ENCODE measurements at places on chromosomes 6 and 20.

DNA sequence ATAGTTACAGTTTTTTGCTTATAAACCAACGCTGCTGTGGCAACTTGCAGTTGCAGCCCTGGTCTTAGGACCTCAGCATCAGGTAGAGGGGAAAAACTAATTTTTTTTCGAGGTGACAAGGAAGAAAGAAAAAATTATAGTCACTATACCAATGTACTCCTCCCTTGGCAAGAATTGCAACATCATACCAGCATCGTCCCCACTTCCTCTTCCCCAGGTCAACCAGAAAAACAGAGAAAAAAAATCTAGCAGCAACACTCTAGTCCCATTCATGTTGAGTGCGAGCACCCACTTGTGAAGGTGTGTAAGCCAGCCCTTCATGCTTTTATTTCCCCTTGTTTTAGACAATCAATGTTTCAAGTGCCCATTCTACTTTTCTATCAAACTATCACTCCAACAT is 13.1 kb upstream of the DCBLD1 start:
- no peak for DNase-seq

GRCh38 chr6:43469947-43470346 is 7.4 kb upstream of the TJAP1 start:
- no peak for DNase-seq

DNA sequence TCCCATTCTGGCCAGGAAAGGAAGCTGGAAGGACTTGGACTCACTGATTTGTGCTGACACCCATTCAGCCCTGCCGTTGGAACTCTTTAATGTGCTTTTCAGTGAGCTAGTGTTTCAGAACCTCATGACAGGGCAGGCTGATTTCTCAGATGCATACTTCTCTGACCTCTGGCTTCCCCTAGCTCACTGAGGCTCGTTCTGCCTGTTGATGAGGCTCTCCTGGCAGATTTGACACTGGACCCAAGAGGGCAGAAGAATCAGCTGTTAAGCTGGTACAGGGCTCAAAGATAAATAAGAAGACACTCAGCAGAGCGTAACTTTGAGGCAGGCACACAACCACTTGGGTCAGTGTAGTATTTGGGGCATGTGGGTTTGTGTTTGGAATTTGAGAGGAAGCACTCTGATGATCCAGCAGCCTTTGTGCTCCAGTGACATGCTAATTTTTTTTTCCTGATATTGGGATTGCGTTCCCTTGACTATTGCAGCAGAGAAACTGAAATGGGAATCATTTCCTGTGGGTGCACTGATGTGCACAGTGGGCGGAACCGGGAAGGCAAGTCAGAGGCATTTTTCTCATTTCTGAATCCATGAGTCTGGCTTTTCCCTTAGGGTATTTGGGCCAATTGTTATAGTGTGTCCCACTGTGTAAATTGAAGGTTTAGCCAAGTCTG is 80.2 kb downstream of the CARMIL1 start:
- DNase-seq, result peak; percentile 52

DNA sequence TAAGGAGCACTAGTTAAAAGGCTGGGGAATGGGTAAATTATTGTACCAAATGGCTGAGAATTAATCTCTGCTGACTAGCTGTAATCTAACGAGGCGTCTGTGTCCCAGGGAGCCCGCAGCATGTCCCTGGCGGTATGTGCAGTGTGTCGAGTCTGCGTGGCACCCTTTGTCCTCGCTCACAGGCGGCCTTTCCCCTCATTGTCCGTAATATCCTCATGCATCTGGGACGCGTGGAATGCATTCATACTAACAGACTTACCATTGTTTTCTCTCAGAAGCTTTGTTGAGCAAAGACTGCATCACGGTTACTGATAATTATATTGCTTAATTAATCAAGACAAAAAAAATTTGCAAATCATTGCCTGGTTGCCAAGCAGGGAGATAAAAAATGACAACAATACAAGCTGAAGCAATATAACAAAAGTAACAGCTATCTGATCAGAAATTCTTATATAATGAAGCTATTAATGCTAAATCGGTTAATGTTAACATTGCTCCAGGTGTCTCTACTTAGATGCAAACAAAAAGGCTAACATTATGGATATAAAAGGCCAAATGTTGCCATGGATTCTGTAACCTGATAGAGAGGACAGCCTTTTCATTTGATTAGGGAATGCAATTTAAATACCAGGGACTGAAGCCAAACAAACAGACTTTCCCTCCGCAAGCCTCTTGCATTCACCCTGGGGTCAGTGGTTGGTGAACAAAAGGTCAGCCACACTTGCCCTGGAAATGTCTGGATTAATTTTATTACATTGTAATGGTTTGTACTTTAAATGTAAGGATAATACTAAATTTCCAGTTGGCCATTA is 124.8 kb downstream of the INSM1 start:
- no peak for DNase-seq

GRCh38 chr6:6746333-6746969 is 157.9 kb downstream of the LY86 start:
- no peak for DNase-seq

GRCh38 chr6:107642861-107643328 is 153.0 kb downstream of the SOBP start:
- no peak for DNase-seq

- no peak for DNase-seq
Observed at GRCh38 chr6:30730601-30731435, 10.7 kb downstream of the TUBB start.

DNA sequence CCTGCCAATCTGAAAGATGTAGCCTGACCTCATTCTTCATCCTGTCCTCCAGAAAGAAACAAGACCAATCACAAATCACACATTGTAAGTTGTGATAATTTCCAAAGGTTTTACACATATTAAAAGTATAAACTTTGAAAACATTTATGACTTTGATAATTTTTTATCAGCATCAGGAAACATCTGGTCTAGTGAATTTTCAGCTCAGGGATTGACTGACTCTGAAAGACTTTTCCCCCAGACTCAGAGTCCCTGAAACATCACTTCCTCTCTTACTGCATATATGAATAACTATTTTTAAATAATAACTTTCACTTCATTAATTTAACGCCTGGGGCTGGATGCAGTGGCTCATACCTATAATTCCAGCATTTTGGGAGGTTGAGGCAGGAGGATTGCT is 48.5 kb upstream of the SSTR4 start:
- no peak for DNase-seq

DNA sequence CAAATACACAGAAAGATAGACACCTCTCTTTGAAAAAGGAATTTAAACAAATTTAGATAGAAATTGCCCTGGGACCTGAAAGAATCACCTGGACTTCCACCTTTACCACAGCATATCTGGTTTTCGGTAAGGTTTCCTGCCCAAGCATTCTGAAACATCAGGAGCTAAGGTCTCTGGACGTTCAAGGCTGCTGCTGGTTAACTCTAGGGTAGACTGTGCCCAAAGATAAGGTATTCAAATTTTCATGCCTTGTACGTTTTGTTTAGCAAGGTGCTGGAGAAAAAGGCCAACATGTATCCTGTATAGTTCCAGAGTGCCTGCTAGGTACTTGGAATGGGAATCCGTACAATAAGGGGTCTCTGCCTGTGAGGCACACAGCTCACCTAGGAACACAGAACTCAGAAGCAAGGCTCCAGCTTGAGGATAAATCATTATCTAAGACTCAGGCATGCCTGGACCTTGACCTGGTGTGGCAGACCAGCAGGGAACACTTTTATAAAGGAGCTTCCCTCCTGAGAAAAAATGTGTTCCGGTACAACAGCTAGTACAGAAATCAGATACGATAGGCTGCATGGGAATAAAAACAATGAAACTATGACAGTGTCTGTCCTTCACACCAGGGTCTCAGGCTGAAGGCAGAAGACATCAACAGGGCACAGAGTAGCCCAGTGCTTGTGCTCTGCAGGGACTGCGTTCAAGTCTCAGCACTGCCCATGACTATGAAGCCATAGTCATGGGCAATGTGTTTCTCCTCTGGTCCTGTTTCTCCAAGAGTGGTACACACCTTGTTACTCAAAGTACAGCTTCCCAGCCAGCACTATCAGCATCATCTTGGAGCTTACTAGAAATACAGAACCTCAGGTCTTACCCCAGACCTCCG is 70.4 kb downstream of the METTL24 start:
- DNase-seq, result no peak

- DNase-seq, result no peak
Observed at GRCh38 chr6:116522896-116523295, 11.5 kb downstream of the CALHM5 start.

- DNase-seq, result no peak
Observed at GRCh38 chr6:45132059-45132458, 196.1 kb upstream of the RUNX2 start.
